ENCODE measurements at places on chromosomes 16 and 17. TPM values are rescaled to one million over a fixed set of nuclear protein-coding genes. Genes with fewer than 3 reads are reported as not detected.

The CPSF4L gene
- not detected for total RNA-seq

The RMI2 gene
- 0.56 TPM for total RNA-seq

The HOXB9 gene
- not detected for total RNA-seq

The TTLL6 gene
- not detected for total RNA-seq

The INCA1 gene
- 3.0 TPM for total RNA-seq

The MPP3 gene
- total RNA-seq = 70.2 TPM

The CD300A gene
- 1.3 TPM for total RNA-seq

The EFNB3 gene
- 0.42 TPM for total RNA-seq

The NOXO1 gene
- not detected for total RNA-seq

The SLC5A2 gene
- total RNA-seq = not detected
